ENCODE measurements at places on chromosomes 16 and 17. TPM values are rescaled to one million over a fixed set of nuclear protein-coding genes. Genes with fewer than 3 reads are reported as not detected.

The DYNLRB2 gene
- not detected for total RNA-seq

The GAS2L2 gene
- total RNA-seq: 1.2 TPM

The IGFALS gene
- not detected for total RNA-seq

The KCNJ18 gene
- total RNA-seq: not detected

The OTOA gene
- 0.48 TPM for total RNA-seq

The KRTAP2-1 gene
- total RNA-seq: not detected

The NOG gene
- total RNA-seq: 0.74 TPM

The RAP1GAP2 gene
- total RNA-seq: 10.4 TPM

The ITGAL gene
- total RNA-seq: 6.8 TPM

The ALOX12 gene
- 0.16 TPM for total RNA-seq

The OTOP3 gene
- not detected for total RNA-seq

The TBC1D16 gene
- total RNA-seq: 111 TPM

The TPSG1 gene
- not detected for total RNA-seq

The TOX3 gene
- not detected for total RNA-seq

The GPR179 gene
- not detected for total RNA-seq

All from mesenteric fat pad (tissue), 1 donor.